ENCODE measurements at places on chromosomes 2 and 18.

- DNase-seq, result no peak
Observed at GRCh38 chr2:132605236-132606180, 64.5 kb downstream of the LYPD1 start.

DNA sequence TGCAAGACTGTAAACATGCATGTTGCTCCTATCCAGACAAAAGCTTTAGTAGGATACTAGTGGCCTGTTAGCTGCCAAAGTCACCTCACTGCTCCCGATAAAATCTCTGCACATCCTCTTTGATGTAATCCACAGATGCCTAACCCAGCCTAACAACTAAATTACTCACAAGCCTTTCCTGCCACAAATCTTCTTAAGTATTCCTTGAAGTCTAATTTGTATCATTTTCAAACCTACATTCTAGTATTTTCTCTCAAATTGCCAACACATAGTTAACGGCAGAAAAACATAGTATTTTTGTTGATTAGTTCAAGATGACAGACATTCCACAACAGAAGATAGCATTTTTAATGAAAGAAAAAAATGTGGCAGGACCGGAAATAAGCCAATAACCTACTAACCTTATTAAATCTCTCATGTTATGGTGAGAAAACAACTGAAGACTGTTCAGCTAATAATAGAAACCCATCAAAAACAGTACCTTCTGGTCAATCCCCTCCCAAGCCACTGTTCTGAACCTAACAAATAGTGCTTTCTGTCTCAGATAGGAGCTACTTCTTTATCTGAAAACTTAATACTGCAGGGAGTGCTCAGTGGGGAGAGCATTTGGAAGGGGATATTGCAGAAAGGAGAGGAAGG, at the start of gene MPP4:
Gene MPP4, minus strand, starts transcription at position 57 of the 639 bp plus-strand sequence. CDS start 4,690 bp downstream, outside the sequence.
- DNase-seq, result no peak

DNA sequence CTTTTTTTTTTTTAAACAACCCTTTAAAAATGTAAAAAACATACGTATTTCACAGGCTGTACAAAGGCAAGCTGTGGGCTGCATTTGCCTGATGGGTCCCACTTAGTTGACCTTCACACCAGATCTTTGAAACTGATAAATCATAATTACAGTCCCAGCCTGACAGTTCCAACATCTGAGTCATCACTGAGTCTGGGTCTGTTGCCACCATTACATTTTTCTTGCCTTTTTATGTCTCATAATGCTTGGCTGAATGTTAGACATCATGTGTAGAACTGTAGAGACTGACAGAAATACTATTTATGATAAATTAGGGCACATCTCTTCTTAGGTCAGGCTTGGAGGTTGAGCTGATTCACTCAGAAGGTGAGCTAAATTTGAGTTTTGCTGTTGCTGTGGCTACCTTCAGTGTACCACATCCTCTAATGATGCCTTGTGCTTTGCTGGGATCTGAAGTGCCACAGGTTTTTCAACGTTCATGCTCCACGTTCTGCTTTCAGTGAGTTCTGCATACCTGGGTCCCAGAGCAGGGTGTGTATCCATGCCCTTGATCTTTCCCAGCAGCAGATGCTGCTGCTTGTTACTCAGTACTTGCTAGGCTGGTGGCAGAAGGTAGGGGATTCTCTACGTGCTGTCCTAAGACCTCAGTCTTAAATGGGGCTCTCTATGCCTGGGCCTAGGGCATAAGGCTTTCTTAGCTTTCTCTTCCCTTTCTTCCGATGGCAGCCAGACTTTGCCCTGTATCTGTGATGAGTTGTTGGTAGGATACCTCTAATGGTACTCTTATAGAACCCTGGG, 160.6 kb upstream of the SMAD7 start:
- no peak for DNase-seq

GRCh38 chr2:85178980-85179411, 45.8 kb downstream of the TCF7L1 start:
- DNase-seq, result no peak

DNA sequence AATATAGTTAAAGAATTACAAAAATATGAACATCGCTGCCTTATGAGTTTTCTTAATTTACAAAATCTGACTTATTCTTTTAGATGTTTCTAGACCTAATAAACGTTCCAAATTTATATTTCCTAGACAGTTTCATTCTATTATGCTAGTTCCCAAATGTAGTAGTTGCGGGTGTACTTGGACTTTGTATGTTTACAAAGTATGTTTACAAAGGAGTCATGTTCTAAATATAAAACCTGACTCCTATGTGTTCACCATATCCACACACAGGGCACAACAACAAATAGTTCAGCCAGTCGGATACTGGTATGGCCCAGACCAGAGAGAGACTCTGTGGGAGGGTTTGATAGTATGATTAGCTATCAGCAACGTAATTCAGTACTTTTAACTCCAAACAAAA, 230.7 kb downstream of the KCNH7 start:
- DNase-seq, result no peak

DNA sequence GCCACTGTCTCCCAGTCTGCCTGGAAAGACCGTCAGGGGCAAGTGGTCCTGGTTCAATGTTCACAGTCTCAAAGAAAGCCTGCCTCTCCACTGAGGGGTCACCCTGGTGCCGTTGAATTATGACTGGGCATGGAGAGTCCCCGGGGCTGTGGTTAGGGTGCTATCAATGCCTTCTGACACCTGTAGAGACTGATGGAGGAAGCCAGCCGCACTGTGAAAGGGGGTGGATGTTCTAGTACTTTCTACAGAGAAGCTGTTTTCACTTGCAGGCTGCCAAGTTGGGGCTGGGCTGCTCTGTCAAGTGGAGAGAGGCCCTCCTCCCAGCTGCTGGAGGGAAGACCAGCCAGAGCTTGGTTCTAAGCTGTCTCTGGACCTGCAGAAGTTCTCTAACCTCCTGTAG, 80.5 kb downstream of the BCL2L11 start:
- DNase-seq, result no peak

DNA sequence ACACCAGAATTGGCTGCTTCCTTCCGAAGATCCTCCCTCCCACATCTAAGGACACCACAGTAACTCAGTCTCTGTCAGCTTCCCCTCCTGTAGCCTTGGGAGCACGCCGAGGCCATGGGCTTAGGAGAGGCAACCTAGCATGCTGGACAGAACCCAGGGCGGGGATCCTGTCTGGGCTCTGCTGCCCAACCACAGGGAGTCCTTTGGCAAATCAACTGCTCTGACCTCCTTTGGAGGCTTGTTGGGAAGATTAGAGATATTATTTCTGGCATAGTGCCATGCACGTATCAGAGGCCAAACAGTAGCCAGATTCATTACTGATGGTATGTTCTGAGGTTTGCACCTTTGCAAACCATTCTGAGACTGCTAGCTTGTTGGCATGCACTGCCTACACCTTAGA, 262.7 kb upstream of the EPAS1 start:
- DNase-seq, result no peak

DNA sequence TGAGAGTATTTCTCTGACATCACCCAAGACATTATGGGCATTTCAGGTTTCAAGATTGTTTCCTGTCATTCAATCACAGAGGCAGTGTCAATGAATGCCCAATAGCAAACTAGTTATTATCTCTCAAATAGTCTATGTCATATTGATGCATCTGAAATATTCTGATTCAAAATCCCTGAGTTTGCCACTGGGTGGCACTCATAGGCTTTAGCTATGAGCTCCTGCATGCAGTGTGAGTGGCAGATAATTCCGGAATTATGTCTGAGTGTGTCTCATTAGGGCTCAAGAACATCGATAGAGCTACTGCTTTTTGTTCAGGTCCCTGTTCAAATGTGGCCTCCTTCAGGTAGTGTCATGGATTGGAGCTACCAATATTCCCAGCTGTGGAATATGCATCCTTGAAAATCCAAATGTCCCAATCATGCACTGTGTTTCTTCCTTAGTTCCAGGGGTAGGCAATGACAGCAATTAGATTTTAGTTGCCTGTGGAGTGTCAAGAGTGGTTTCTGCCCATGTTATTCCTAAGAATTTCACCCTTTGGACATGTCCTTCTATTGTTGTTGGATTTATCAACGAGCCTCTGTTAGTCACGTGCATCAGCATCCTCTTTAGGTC, 7.8 kb upstream of the OR6B3 start:
- DNase-seq, result peak; percentile 54

GRCh38 chr18:74233933-74234325, 57.8 kb downstream of the CYB5A start:
- no peak for DNase-seq

GRCh38 chr2:53096351-53096750, 671.3 kb upstream of the CHAC2 start:
- DNase-seq, result no peak

DNA sequence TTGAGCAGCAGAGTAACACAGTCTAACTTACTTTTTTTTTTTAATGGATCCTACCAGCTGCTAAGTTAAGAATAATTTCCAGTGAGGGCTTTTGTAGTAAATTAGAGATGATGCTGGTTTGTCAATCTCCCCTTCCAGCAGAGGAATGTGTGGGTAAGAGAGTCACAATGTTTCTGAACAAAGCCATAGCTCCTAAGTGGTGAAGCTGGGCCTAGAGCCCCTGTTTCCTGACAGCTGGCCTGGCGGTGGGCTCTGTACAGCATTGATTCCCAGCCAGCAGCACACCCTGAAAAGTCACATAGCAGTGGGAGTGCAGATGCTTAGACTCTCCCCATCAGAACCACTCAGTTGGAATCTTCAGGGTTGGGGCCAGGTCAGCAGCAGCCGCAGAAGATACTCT, 24.4 kb downstream of the CAPG start:
- no peak for DNase-seq
